ENCODE measurements at places on chromosomes 11 and 22. TPM values are rescaled to one million over a fixed set of nuclear protein-coding genes. Genes with fewer than 3 reads are reported as not detected.

The SORL1 gene
- 138 TPM for polyA plus RNA-seq

DNA sequence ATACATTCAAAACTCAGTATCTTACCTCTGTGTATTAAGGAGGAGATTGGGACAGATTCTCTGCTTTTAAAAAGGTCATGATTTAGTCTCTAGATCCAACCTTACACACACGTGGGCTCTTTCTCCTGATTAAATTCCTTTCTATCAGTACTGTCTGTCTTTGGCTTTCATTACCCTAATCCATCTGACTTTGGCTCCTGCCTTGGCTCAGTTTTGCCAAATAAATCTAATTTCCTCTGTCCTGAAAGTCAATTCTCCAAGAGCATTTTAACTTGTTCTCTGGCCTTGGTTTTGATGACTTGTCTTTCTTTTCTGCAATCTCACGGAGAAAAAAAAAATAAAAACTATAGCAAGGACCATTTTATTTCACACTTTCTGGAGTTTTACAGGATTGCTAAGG lies 176.6 kb upstream of the PDGFD start:
- no peak for DNase-seq

The MS4A14 gene
- not detected for polyA plus RNA-seq

The GGTLC3 gene
- 0.22 TPM for polyA plus RNA-seq

The BCL2L13 gene
- polyA plus RNA-seq = 14.1 TPM

DNA sequence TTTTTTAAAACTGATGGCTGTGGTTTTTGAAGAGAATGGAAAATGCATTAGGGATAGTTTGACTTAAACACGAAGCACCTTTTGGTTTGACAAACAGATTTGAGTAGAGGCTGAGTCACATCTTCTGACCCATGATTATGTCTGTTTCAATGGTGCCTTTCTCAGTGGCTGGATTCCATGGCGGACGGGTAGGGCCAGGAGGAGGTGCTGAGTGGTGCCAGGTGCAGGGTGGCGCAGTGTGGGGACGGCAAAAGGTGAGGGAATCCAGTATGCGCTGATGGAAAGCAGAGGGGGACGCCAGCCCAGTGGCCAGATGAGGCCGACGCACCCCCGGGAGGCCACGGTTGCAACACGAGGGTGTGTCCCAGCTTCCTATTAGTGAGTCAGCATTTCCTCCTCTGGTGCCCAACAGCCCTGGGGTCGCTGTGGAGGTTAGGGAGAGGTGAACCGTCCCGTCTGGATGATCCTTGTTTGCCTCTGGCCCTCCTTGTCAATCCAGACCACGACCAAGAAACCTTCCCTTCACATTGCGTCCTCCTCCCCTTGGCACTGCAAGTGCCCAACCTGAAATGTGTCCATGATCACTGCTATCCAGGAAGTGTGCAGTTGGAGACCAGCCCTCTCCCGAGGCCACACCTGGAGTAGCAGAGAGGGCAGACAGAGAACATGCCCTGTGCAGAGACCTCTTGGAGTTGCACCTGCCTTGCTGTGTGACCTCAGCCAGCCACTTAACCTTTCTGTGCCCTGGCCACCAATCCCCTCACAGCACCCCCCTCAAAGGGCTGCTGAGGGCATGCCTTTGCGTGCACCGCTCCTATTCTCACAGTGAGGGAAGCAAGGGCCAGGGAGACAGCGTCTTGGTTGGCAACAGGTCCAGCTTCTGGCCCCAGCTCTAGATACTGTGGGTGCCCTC lies 32.5 kb upstream of the ATXN10 start:
- peak; percentile 57 for DNase-seq

DNA sequence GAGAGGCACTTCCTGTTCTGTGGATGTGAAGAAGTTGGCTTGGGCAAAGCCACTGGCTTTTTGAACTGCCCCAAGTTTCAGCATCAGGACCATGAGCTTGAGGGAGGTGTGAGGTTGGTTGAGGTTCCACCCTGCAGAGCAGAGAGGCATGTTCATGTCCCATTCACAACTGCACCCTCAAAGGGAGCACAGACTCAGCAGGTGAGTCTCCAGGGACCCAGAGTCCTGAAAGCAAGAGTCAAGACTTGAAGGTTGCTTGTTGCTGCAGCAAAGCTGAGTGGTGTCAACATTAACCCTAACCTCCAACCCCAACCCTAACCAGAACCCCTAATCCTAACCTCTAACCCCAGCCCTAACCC lies 556.3 kb downstream of the BRD1 start:
- no peak for DNase-seq

DNA sequence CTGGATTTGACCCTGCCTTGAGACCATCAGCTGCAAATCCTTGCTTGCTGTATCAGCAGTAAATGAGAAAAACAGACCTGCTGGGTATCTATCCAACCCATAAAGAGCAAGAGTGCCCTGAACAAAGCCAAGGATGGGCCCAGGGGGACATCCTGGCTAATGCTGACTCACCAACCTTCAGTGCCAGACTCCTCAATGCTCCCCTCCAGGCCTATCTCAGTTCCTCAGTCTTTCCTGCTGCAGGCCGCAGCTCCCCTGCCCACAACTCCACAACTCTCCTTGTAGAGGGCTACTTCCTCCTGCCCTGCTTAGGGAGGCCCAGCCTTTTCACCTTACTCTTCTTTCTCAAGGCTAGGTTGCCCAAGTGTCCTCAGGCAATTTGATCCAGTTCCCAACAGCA lies 2.6 kb downstream of the LAMTOR1 start:
- no peak for DNase-seq

The CYP2D6 gene
- polyA plus RNA-seq = 4.4 TPM

The LRRC32 gene
- 0.07 TPM for polyA plus RNA-seq

DNA sequence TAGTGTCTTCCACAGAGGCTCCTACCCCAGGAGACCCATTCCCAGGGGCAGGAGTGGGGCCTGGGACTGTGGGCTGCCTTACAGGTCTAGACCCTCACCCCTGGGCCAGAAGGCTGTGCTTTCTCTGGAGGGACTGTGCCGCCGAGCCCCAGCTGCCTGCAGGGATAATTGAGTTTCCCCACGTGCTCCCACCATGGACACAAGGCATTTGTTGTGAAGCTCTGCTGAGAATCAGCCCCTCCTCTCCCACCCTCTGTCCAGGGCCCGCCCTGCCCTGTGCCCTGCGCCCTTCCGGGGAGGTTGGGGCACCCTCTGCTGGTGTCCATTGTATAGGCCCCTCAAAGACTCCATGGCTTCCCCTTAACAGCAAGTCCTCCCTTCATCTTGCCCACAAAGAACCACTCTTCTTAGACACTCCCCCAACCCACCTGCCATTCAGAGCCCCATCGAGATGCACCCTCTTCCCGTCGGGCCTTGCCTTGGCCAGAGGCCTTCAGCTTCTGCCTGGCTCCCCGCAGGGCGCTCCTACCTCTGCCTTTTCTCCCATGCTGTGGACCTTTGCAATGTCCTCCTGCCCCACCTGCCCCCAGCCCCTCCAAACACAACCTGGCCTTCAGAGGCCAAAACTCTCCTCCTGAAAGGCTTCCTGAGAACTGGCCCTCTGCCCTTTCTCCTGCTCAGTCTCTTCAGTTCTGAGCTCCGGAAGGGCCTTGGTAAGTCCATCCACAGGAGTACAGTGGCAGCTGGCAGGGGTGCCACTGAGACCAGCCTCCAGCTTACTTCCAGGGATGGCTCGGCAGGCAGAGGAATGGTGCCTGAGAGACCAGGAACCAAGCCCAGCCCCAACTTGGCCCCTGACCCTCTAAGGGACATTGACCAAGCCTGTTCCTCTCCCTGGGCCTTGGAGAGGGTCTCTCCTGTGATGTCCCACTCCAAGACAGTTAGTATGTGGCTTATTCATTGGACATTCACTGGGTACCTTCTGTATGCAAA lies 22.4 kb downstream of the DUSP8 start:
- peak; percentile 31 for DNase-seq

The CATSPER1 gene
- 0.04 TPM for polyA plus RNA-seq

The NCAM1 gene
- 0.05 TPM for polyA plus RNA-seq

DNA sequence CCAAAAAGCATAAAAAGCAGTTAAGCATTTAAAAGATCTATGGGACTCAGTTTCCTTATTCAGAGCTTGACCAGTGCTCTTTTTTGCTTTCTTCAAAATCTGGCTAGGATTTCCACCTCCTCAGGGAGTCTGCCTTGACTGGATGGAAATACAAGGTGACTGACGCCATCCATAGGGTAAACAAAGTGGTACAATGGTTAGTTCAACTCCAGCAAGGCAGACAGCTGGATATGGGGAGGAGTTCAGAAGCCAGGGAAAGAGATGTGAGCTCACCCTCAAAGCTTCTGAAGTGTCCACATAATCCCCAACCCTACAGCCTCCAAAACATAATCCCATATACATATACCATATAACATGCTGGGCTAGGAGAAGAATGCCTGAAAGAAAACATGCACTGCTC lies 52.0 kb downstream of the KIRREL3 start:
- DNase-seq = no peak

DNA sequence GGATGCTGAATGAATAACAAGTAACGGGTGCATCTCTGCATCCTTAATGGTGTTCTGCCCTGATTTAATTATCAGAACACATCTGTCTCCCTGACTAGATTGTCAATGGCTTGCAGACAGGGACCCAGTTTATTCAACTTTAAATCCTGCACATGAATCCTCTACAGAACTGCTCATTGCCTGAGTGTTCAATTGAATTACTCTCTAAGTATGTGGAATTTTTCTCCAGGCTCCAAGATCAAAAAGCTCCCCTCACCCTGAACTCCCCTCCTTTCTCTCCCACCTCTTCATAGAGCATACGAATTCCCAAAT lies 11.8 kb downstream of the MB start:
- no peak for DNase-seq

The OR8D4 gene
- not detected for polyA plus RNA-seq
